ENCODE measurements at places on chromosomes 12 and 14.

DNA sequence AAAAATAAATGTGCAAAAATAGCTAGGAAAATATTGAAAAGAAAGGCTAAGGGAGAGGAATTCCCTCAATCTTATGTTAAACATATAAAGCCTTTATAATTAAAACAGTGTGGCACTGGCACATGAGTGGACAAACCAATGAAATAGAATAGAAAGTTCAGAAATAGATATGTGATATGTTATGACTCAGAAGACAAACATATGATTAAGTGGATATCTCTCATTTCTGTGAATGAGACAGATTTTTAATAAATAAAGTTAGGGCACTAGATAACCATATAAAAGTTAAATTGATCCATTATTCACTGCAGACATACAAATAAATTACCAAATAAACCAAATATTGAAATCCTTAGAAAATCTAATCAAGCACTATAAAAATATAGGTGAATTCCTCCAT is 73.0 kb downstream of the ALG10B start:
- no peak for DNase-seq

GRCh38 chr14:99436247-99437180 is 44.1 kb downstream of the SETD3 start:
- DNase-seq, result no peak

DNA sequence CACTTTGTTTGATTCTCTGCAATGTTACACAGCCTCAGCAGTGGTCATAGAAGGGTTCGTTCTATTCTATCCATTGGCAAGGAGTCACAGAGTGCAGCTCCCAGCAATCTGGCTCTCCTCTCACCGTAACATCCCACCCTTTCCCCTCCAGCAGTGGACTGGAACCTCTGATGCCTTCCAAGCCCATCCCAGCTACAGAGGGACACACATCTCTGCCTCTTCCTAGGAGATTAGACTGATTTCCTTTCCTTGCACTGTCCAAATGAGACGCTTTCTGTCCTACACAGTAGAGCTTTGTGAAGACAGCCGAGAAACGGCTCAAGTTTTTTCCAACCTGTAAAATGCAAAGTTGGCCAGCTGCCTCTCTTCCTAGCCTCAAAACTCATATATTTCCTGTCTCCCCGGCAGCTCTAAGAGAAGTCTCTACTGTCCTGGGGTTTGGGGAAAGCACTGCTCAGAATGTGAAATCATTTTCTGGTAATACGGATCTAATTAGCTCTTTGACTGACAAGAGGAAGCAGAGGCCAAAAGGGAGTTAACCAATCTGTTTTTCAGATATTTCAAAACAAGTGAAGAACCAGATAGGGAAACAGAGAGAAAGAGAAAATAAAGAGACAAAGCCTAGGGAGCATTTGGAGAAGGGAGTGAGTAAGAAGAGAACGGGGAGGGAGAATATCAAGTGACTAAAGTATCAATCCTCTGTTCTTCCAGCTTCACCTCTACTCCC is 516 bp downstream of the NINJ2 start:
- no peak for DNase-seq

- DNase-seq, result no peak
These were observed 15.1 kb downstream of the PPM1H start for GRCh38 chr12:62919838-62920237.

DNA sequence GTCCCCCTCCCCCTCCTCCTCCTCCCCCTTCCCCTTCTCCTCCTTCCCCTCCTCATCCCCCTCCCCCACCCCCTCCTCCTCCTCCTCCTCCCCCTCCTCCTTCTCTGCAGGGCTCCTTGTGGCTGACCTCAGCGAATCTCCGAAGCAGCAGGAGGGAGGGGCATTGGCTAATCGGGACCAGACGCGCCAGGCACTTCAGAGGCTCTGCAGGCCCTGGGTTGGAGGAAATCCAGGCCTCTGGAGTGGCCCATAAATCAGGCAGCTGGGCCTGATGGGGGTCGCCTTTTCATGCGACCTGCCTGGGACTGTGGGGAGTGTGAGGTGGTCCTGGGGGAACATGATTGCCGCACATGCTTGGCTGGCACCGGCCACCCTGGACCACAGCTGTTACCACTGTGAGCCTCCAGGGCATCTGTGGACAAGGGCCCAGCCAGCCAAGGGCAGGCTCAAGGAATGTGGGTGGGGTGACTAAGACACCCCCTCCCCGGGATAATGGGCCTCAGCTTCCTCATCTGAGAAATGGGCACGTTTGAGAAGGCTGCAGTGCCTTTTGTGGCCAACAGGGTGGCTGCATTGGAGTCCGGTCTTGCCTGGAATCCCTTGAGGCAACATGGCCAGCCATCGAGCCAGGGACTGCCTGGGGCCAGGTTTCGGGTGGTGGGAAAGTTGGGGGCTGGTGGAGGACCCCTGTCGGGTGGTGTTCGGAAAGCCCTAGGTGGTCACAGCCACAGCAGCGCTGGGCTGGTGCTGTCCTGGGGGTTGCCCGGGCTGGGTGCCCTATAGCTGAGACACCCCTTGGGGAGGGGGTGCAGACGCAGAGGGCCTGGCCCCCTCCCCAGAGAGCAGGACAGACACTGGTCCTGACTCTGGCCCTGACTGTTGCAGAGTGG is 12.0 kb downstream of the KIF26A start:
- DNase-seq, result no peak

GRCh38 chr12:1857821-1858220 is 37.5 kb downstream of the LRTM2 start:
- no peak for DNase-seq

GRCh38 chr12:32918890-32919801 is 22.6 kb upstream of the PKP2 start:
- DNase-seq, result no peak

DNA sequence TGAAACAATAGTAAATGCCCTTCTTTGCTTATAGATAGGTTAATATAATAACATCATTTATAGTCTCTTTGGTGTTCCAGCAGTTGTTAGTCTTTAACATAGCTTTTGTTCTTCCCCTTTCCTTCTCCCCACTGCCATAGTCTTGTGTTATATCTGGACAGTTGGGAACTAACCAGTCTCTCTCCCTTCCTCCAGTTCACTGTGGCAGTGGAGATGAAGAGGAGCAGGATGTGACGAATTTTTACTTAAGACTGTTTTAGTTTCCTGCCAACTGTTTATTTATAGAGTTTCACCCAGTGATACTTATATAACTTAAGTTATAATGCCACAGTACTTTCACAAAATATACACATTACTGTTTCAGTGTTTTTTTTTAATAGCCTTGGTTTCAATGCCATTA is 277.4 kb downstream of the PDZRN4 start:
- no peak for DNase-seq

DNA sequence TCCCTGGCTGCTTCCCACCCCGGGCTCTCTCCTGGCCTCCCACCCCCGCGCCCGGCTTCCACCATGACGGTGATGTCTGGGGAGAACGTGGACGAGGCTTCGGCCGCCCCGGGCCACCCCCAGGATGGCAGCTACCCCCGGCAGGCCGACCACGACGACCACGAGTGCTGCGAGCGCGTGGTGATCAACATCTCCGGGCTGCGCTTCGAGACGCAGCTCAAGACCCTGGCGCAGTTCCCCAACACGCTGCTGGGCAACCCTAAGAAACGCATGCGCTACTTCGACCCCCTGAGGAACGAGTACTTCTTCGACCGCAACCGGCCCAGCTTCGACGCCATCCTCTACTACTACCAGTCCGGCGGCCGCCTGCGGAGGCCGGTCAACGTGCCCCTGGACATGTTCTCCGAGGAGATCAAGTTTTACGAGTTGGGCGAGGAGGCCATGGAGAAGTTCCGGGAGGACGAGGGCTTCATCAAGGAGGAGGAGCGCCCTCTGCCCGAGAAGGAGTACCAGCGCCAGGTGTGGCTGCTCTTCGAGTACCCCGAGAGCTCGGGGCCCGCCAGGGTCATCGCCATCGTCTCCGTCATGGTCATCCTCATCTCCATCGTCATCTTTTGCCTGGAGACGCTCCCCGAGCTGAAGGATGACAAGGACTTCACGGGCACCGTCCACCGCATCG is 1.8 kb downstream of the KCNA1 start:
- DNase-seq, result no peak

DNA sequence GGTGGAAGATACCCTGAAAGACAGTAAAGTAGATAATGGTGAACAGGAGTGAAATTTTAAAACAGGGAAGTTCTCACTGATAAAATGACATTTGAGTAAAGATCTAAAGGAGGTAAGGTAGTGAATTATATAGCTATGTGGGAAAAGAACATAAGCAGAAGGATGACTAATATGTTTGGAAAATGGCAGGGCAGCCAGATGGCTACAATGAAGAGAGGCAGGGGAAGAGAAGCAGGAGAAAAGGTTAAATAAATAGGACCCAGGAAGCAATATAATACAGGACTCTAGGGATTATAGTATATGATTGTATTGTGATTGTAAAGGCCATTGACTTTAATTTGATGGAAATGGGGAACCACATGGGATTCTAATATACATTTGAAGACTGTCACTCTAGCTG is 33.0 kb downstream of the SCFD1 start:
- DNase-seq, result no peak

DNA sequence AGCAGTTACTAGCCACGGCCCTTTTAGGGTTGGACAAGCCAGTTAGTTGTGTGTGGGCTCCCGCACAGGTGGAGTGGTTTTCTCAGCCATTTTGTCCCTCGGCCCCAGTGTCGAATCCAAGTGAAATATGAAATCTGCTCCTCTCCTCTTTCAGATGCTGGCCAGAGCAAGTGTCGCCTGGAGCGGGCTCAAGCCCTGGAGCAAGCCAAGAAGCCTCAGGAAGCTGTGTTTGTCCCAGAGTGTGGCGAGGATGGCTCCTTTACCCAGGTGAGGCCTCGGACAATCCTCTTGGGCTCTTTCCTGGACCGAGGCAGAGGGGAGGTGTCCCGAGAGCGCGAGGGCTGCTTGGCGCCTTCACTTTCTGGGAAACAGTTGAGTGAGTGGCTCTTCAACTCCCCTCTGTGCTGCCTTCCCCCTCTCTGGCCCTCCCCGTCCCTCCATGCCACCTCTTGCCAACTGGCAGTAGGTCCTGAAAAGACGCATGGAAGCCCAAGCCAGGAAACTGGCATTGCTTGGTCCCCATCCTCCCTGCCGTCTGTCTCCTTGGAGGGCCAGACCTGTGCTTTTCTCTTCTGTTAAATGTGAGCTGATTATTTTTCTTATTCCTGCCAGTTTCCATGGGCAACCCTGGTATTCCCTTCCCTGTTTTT is 74.2 kb downstream of the SMOC1 start:
- no peak for DNase-seq

GRCh38 chr12:124913474-124914391 is 717 bp downstream of the UBC start:
- peak; percentile 96 for DNase-seq

- no peak for DNase-seq
These were observed 168.1 kb upstream of the NOVA1 start for GRCh38 chr14:26765768-26766520.

GRCh38 chr12:79658221-79658620 is 32.5 kb downstream of the PAWR start:
- no peak for DNase-seq

DNA sequence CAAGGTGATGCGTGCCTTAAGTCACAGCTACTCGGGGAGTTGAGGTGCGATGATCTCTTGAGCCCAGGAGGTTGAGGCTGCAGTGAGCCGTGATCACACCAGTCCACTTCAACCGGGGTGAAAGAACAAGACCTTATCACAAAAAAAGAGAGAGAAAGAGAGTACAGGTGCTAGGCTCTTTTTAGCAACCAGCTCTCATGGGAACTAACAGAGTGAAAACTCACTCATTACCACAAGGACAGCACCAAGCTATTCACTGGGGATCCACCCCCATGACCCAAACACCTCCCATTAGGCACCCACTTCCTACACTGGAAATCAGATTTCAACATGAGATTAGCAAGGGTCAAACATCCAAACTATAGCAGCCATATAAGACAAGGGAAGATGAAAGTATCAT is 164.2 kb downstream of the NDUFA12 start:
- DNase-seq, result no peak

- DNase-seq, result no peak
These were observed 110.4 kb downstream of the ZFP36L1 start for GRCh38 chr14:68682166-68683103.

DNA sequence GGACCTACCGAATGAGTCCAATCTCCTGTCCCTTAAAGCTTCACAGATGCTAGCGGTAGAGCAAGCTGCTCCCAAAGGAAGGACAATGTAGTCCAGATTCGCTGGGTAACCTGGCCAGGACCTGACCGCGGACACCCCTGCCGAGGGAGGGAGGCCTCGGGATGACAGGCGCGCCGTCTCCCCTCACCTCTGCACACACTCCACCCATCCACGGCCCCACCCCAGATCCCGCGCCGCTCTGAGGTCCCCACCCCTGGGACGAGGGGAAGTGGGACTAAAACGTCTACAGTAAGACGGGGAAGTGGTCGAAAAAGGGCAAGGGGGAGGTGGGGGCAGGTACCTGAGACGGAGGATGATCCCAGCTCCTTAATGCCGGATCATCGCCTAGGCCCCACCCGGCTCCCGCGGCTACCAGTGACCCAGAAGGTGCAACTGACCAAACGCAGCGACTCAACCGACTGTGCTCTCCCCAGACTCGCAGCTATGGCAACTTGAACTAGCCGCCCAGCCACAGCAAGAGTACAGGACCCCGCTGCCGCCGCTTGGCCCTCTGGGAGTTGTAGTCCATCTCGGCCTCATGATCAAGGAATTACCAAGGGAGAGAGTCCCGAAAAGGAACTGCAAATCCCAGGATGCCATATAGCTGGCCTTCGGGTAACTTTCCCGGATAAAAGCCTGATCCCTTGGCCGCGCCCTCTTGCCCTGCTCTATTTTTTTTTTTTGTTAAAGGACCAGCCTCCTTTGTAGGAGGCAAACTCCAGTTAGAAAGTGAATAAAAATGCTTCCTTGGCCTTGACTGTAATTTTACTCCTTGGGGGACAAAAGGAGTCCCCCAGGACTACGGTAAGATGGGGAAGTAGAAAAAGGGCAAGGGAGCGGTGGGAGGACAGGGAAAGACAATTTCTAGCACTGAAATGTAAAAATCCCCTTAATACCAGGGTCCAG is at the start of gene CEP128:
Gene CEP128 (minus strand): TSS at position 498 of the 945 bp plus-strand sequence.
- DNase-seq, result peak; percentile 84

DNA sequence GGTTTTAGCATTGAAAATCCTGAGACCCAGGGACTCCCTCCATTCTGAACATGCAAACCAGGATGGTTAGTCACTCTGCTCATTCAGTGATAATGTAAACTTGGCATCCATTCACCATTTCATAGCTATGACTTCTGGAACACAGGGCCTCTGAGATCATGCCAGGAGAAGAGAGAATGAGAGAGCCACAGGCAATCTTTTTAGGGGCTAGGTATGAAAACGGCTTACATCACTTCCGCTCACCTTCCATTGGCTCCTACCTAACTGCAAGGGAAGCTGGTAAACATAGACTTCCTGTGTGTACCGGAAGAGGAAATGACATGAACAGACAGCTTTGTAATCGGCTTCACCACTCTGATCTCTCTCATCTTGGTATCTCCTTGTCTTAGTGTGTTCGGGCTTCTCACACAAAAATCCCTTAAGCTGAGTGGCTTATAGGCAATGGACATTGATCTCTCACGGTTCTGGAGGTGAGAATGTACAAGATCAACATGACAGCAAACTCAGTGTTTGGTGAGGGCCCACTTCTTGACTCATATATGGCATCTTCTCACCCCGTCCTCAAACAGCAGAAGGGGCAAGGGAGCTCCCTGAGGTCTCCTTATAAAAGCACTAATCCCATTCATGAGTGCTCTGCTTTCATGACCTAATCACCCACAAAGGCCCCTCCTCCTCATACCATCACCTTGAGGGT is 465.9 kb upstream of the TBX3 start:
- DNase-seq, result no peak

GRCh38 chr12:119710374-119710964 is 42.5 kb downstream of the PRKAB1 start:
- DNase-seq, result no peak

- no peak for DNase-seq
These were observed 21.0 kb upstream of the ACSM4 start for GRCh38 chr12:7282844-7283243.

GRCh38 chr14:101735453-101735852 is 26.1 kb upstream of the PPP2R5C start:
- no peak for DNase-seq

Data from CD4-positive, alpha-beta memory T cell (primary cell).